ENCODE measurements at places on chromosomes 11 and 22. TPM values are rescaled to one million over a fixed set of nuclear protein-coding genes. Genes with fewer than 3 reads are reported as not detected.

FZD4 gene
- total RNA-seq = 2.6 TPM

SHISAL1 gene
- 1.6 TPM for total RNA-seq

NXPE2 gene
- total RNA-seq = 0.39 TPM

PRRG4 gene
- total RNA-seq = 0.49 TPM

OR6X1 gene
- not detected for total RNA-seq

FGF19 gene
- not detected for total RNA-seq

MPZL2 gene
- total RNA-seq = not detected

CYP2D6 gene
- total RNA-seq = not detected

OR8B3 gene
- total RNA-seq = not detected

PLEKHA7 gene
- not detected for total RNA-seq

DNA sequence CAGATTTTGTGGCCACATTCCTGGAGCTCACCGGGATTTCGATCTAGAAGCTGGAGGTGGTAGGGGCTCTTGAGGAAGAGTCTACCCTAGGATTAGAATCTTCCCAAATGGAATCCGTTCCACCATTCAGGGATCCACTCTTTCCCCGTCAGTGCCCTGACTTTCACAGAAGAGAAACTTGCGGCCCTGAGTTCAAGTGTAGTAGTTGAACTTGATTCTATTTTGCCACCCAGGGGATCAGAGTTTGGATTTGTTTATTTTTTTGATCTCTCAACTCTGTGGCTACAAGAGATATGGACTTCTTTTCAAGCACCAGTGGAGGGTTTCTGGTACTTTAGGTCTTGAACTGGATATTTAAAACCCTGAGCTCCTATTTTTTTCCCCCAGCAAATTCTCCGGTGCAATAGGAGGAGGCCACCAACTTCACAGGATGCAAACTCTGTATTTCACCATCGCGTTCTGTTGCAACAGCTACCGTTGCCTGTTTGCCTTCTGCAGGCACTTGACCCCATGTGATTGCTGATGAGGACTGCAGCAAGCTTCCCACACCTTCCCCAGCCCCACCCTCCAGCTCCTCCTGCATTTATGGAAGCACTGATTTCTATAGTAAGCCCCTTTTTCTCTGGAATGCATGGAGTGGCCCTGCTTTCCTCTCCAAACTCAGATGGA, 14.8 kb upstream of the MRGPRF start:
- DNase-seq = no peak

DNA sequence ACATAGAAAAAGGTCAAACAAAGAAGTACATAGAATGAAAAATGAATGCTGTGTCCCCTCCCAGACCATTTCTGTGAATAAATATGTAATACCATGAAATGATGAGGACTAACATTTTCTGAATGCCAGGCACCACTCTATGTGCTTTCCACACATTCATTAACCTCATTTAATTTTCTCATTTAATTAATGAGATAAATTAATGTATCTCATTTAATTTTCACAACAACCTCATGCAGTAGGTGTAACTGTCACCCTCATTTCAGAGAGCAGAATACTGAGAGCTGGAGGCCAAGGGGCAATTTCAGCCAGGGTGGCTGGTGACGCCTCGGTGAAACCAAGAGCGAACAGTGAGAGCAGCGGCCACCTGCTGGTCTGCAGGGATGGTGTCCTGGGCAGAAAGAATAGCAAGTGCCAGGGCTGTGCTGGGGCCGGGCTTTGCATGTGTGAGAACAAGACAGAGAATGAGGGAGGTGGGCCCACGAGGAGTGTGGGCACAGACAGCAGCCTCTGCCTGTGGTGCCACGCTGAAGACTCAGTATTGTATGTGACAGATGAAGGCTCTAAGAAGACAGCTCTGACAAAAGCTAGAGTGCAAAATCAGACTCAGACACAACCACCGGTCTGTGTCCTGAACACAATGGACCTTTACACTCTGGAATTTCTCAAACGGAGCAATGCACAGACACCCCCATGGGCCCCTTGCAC, 1.8 kb upstream of the SERPIND1 start:
- DNase-seq = no peak

DNA sequence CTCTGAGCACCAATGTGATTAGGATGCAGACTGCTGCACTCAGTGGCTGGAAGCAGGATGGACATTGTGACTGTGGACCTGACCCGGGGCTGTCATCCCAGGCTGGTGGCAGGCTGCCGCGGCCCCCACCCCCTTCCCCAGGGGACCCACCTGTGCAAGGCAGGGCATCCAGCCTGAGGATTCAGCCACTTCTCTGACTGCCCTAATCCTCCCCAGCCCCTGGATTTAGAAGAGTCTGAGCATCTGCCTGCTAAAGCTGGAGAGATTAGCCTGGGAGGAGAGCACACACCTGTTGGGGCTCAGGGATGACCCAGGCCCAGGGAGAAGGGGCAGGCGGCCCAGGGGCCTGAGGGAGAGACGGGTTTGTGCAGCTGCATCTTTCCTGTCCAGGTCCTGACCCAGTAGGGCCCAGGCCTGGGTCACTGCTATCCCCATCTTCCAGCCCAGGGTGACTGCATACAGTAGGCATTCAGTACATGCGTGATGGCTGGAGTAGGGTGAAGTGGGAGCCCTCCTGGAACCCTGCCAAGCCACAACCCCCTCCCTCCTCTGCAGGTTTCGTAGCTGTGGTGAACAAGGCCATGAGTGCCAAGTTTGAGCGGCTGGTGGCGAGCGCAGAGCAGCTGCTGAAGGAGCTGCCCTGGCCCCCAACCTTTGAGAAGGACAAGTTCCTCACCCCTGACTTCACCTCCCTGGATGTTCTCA, 12.1 kb downstream of the DPP3 start:
- no peak for DNase-seq

GRCh38 chr11:9462172-9462799, 1.5 kb downstream of the ZNF143 start:
- DNase-seq = no peak

DNA sequence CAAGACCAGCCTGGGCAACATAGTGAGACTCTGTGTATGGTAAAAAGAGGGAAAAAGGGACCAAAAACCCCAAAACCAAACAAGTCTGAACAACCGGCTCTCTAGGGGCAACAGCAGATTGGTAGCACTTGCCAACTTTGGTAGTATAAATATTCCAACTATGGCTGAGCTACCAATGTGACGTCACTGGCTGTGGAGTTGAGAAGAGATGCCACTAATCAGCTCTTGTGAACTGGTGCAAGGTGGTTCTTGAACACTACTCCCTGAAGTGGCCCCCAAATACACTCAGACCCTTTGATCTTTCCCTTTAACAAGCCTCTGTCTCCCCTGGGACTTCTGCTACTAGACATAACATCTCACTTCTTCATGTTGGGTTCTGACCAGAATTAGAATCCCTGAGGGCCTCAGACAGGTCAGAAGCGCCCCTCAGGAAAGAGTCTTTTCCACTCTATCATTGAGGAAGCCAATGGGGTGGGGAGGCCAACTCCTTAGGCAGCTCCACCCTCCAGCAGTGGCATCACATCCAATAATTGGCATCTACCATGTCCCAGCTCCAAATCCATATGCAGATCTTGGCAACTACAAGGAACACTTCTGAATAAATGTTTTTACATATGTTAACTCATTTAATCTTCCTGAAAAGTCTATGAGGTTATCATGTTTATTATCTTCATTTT, 49.2 kb downstream of the RPL27A start:
- DNase-seq = no peak

DNA sequence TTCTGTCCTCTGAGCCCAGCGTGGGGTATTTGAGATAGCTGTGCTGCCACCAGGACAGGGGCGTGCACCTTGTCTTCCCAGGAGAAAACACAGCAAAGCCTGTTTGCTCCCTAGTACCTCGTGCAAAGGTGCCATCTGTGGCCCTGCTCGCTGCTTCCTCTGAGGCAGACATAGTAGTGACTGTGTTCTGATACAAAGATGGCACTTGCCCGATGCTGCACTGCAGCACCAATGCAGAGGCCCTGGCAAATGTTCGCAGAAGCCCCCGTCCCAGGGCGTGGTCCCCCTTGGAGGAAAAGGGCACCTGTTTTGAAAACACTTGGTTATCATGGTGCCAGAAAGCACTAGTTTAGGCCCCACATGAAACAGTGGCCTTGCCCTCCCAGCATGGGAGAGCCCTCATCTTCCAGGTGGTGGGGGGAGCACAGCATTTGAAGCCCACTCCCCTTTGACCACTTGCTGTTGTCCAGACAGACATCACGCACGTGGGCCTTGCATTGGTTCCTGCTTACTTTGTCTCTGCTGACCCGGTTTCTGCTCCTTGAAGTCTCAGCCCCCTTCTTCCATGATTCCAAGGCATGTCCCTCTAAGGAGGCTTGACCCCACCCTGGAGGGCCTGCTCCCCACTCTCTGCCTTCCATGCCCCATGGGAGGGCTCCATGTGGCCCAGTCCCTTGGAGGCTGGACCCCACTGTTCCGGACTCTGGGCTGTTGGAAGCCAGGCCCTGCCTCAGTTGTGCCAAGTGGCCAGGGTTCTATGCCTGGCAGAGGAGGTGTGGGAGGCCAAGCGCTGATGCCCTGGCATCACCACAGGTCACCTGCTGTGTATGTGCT, 109.4 kb downstream of the KCNQ1OT1 start:
- DNase-seq = no peak

GRCh38 chr22:37739035-37739434, 42.2 kb downstream of the TRIOBP start:
- DNase-seq = no peak

- peak; percentile 44 for DNase-seq
Measured at GRCh38 chr22:45692549-45692948, 20.9 kb downstream of the ATXN10 start.

GRCh38 chr11:93054881-93055280, 85.4 kb downstream of the MTNR1B start:
- DNase-seq = peak; percentile 95

GRCh38 chr11:7971846-7972245, 6.6 kb upstream of the NLRP10 start:
- DNase-seq = no peak

DNA sequence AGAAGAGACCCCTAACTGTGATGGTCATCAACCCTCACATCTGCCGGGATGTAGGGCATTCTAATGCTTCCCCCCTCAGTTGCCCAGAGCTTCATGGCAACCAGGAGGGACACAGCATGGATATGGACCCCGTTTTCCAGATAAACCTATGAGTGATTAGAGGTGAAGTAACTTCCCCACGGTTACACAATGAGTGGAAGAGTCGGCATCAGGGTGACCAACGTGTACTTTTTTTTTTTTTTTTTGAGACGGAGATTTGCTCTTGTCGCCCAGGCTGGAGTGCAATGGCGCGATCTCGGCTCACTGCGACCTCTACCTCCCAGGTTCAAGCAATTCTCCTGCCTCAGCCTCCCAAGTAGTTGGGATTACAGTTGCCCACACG, 25.0 kb downstream of the TXN2 start:
- DNase-seq = no peak

DNA sequence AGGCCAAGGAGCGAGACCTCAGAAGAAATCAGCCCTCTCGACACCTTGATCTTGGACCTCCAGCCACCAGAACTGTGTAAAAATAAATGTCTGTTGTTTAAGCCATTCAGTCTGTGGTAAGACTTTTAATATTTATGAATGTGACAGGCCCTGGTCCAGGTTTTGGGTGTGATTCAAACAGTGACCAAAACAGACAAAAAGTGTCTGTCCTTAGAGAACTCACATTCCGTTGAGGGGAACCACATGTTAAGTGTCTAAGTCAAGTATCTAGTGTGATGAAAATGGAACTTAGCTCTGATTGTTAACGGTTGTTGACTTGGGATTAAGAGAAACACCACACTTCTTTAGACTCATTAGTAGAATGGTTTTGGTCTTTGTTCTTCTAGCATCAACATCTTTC, 22.2 kb downstream of the ATXN10 start:
- no peak for DNase-seq

GRCh38 chr11:125583496-125583895, 9.2 kb upstream of the STT3A start:
- DNase-seq = no peak

- DNase-seq = peak; percentile 8
Measured at GRCh38 chr11:76419896-76420295, 24.9 kb upstream of the EMSY start.

DNA sequence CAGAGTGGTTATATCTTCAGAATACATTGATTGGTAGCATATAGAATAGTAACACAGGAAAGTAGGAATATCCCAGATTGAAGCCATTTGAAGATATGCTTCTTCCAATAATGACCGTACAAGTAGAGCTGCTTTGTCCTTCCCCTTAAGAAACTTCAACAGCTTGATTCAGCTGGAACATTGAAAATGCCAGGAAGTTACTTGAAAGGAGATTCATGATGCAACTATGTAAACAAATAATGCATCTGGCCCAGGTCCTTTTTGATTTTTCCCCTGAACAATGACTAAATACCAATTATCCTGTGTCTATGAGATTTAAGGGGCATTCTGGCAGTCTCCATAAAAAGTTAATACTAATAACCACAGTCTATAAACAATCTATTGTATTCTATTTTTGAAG, 3.0 kb downstream of the DKK3 start:
- peak; percentile 55 for DNase-seq

GRCh38 chr11:77001613-77002012, 32.6 kb upstream of the B3GNT6 start:
- DNase-seq = no peak

GRCh38 chr22:38169116-38169515, 12.5 kb downstream of the PLA2G6 start:
- no peak for DNase-seq

GRCh38 chr11:110908401-110909105, 196.3 kb upstream of the ARHGAP20 start:
- DNase-seq = peak; percentile 61

DNA sequence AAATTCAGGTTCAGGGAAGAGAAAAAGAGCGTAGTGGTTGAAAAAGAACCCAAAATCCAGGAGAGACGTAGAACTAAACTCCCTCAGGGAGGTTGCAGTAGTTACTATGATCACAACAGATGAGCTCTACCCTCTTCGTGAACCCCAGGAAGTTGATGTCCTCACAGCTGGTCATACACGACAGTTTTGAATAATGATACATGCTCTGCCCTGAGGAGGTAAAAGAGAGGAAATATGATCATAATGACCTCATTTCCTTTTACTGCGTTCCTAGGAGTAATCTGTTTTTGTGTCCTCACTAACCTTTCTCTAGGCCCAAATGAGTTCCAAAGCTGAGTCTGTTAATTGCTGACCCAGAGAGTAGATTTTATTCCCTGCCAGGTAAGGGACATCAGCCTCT, 1.3 kb downstream of the PATE2 start:
- peak; percentile 79 for DNase-seq

GRCh38 chr22:29163808-29164207, 41.9 kb upstream of the EMID1 start:
- DNase-seq = no peak

- peak; percentile 90 for DNase-seq
Measured at GRCh38 chr11:64870176-64870892, 8.1 kb downstream of the EHD1 start.

DNA sequence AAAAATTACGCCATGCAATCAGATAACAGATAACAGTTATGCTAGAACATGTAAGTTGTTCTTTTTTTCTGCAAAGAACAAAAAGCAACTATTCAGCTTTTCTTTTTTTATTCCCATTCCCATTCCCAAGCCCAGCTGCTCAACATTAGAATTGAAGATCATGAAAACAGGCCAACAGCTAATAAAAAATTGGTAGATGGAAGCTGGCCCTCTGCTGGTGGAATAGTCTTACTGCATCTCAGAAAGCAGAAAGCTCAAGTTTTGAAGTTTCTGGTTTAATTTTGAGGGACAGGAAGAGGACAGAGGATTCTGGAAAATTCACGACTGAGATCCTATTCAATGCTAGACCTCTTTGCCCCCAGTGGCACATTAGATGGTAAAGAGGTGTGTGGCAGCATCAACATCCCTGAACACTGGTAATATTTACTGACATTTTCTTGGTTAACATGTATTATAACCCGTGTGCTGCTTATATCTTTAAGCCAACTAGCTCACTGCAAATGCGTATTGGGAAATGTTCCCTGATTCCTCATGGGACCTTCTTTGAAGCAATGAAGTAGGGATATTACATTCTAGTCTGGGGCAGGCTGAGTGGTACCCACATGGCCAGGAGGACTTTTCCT, 591.2 kb downstream of the OPCML start:
- DNase-seq = peak; percentile 26

Measured in RPMI7951 (cell line).